ENCODE measurements at places on chromosomes 3 and 15.
A peak's percentile ranks its signal among the peaks of the same experiment; 100 is the strongest.

DNA sequence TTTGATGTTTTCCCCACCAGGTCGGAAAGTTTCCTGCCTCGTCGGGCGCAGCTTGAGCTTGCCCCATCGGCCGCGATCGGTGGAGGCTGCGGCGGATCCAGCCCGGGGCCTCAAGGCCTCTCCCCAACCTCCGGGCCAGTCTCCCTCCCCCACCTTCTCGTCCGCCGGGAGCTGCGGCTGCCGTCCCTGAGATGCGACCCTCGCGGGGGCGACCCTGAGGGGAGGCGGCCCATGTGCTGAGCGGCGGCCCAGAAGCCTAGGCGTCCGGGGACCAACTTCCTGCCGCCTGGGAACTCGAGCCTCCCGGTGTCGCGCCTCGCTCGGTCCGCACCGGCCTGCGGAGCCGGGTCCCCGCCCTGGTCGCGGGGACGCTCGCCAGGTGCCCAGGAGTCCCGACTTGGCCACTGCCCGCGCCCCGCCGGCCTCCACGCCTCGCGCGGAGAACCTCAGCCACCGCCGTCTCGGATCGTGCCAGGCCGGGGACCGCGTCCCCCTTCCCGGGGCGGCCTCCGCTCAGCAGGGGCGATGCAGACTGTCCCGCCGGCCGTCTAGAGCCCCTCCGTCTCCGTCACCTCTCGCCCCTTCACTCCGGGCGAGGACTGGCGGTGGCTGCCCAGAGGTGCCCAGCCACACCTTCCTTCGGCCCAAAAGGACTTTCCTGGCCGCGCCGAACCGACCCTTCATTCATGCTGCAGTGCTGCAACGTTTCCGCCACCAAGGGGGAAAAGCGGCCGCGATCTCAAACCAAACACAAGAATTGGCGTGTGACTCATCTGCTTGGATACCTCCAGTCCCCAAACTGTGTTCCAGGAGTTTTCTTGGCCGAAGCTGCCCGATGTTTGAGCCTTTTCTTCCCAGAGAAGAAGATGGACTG lies 656 bp downstream of the SLMAP start:
- peak; percentile 42 for ATAC-seq

DNA sequence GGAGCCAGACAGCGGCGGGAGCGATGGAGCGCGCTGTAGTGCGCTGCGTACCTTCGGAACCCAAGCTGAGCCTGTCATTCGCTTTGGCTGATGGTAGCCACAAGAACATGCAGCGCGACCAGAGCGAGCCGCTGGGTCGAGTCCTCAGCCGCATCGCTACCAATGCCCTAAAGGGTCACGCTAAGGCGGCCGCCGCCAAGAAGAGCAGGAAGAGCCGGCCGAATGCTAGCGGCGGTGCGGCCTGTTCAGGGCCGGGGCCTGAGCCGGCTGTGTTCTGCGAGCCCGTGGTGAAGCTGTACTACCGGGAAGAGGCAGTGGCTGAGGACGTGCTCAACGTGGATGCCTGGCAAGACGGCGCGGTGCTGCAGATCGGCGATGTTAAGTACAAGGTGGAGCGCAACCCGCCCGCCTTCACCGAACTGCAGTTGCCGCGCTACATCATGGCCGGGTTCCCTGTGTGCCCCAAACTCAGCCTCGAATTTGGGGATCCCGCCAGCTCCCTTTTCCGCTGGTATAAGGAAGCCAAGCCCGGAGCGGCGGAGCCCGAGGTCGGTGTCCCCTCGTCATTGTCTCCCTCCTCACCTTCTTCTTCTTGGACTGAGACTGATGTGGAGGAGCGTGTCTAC lies 498 bp downstream of the PDE12 start:
- ATAC-seq: peak; percentile 61

GRCh38 chr3:152559246-152559645 lies 275.7 kb upstream of the P2RY1 start:
- ATAC-seq: no peak

DNA sequence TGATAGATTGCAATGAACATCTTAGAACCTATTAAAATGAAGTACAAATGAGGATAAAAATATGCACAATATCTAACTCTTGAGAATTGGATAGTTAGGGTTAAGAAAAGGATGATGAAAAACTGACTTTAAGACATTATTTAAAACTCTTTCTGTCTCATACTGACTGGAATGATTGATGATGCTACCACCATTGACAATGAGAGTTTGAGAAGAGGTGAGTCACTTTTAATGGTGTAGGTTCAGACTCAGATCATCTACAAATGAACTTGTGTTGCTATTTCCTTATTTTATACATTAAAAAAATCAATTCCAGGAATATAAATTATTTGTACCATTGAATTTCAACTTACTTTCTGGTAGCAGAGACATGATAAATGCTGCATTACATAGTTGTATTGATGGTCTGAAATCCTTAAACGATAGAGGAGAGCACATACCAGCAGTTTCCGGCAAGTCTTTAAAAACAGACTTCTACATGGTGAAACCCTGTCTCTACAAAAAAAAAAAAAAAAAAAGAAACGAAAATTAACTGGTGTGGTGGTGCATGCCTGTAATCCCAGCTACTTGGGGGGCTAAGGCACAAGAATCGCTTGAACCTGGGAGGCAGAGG lies 409.0 kb downstream of the OTOL1 start:
- ATAC-seq: no peak

DNA sequence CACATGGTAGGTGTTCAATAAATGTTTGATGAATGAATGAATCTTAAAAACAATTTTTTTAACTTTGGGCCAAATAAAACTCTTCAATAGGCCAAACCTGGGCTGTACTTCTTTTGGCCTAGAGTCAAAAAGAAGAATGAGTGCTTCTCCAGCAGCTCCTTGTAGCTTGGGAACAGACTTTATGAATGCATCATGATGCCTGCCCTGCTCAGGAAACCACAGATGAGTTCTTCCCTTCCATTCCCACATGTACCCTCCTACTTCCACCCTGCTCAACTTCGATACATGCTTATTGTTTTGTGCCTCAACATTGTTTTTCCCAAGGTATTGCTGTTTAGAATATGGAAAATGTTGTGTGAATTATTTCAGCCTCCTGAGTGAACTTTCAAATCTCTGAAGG lies 87.0 kb downstream of the FILIP1L start:
- ATAC-seq: no peak

DNA sequence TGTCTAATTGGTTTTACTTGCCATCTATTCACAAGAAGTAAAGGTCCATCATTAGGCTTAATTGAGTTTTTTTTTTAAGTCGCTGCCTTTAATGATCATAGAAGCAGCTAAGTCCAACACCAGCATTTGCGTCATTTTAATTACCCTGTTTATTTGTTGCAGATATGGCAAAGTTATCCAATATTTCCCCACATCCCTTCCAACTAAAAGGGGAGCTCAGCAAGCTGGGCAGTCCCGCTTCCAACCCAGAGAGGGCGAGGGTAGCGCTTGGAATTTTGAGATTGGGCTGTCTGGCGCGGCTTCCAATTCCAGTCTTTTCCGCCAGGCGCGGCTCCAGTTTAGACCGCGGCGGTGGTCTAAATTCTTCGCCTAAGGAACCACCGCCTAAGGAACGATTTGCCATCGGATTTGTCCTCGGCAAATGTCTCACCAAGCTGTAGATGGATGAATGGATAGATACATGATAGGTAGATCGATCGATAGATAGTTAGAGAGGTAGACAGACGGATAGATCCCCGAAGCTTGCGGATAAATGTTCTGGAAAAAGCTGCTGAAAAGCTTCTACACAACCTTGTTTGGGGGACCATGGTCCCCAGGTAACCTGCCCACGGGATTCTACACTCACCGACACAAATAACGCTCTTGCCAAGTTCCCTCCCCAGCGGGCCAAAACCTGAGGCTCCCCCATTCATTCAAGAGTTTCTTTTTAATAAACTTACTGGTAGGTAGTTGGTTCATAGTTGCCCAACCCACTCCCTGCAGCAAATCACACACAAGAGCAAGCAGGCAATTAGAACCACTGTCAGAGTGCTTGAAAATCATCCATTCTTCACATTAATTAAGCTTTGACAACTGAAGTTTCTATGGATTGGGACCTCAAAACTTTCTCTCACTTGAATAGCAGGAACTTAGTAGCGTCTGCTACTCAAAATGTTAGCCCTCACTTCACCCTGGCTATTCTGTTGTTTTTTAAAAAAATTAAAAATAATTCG lies 49.1 kb downstream of the ZIC4 start:
- no peak for ATAC-seq

DNA sequence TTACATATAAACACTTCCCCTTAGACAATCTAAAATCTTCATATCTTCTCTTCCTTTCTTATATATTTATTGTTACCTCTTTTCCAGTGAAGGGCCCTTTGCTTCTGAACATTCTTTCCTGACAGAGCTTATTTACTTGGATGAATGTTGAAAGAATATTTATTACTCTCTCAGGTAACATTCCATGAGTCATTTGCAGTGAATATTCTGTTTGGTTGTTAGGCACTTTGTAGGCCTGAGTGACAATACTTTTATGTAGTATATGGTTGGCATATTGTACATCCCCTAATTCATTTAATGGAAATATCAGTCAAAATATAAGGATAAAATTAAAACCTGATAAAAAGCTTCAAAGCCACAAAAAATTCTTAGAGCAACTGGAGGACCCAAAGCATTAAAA lies 260.9 kb upstream of the KCNMB2 start:
- no peak for ATAC-seq

DNA sequence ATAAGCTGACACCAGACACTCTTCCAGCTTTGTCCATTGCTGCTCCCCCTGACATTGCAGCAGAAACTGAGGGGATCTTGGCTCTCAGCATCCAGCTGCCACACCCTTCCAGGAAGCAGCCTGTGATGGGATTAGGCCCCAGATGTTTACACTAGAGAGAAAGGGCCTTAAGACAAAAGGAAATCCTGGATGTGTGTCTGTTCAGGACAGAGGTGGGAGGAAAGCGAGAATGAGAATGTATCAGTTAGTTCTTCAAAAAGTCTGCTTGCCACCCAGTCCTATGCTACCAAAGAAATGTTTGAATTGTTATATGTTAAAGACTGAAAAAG lies 58.8 kb downstream of the HES1 start:
- no peak for ATAC-seq

GRCh38 chr3:106215047-106215446 lies 346.2 kb upstream of the CBLB start:
- ATAC-seq: no peak

DNA sequence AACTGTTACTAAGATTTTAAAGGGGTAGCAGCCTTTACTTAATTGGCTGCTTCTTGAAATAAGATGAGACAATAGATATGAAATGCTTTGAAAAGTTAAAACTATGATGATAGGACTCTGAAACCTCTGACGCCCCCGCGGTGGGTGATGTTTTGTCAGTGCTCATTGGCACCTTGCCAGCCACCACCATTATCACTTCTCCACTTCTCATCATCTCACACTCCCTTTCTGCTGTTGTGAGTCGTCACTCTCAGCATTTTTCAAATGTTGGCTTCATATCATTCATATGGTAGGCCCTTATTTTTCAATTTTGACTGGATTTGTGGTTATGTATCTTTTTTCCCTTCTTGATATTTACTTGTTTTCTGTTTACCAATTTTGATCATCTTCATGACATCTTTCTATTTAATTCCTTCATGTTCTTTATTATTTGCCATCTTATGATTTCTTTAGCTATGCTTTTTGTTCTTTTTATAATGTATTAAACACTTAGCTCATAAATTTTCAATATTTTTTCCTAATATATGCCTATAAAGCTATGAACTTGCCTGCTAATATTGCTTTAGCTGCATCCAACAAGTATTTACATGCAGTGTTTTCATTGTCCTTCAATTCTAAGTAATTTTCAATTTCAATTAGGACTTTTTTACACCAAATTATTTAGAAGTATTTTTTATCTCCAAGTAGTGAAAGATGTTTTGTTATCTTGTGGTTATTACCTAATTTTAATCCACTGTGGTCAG lies 30.3 kb upstream of the SKOR1 start:
- no peak for ATAC-seq

DNA sequence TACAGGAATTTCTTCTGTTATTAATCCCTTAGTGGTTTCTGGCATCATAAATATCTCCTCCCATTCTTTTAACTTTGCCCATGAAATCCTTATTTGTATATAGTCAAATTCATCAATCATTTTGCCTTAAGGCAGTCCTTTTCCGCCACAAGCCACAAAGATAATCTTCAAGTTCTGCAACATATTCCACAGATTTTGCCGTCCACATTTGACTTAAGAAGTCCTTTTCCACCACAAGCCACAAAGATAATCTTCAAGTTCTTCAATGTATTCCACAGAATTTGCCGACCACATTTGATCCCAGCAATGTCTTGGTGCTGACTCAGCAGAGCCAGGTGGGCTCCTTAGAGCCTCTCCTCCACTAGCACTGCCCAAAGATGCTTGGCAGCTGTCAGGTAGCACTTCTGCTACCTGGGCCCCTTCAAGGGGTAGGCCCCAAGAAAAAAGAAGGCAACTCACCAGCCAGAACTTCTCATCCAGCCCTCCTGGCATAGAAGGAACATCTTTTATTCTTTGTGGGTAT lies 35.0 kb downstream of the SEC22C start:
- no peak for ATAC-seq

Data from stimulated activated memory B cell treated with anti-CD40 and anti-IgM and Interleukin-4, amounts not matched to agents 10 μg/mL and 1 μg/mL and 100 μg/mL, for 72 hours (primary cell).